Right kidney (tissue), 9 donors: ENCODE measurements at places on chromosomes 5 and 9.
A peak's percentile ranks its signal among the peaks of the same experiment; 100 is the strongest.

DNA sequence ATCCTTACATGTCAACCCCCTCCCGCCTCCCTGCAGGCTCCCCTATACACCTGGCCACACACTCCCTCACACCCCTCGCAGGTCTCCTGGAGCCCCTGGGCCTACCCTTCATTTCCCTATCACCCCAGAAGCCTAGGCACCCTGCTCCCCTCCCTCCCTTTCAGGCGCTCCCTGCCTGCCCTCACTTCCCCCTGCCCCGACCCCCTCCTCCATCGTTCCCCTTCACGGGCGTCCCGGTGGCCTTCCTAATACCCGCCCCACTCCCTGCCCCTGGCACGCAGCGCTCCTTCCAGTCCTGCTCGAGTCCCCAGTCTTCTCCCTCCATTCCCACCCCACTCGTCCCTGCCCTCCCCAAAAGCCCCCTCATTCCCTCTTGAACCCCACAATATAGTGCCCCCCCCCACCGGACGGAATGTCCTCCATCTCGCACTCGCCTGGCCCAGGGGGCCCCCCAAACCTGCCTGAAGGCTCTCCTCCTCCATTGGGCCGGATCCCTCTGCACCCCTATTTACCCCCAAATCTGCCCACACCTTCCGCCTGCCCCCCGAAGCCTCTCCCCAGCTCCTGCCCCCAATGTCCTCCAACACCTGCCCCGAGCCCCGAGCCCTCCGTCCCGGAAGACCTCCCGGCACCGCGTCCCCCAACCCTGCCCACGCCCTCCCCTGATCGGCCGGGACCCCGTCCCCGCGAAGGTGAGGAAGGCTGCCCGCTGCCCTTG is 746 bp downstream of the STRBP start:
- DNase-seq, result peak; percentile 53

- DNase-seq, result no peak
These were observed 70.9 kb upstream of the PPP1R26 start for GRCh38 chr9:135408476-135409254.

GRCh38 chr9:72322678-72323077 is 42.3 kb downstream of the ZFAND5 start:
- DNase-seq, result no peak

DNA sequence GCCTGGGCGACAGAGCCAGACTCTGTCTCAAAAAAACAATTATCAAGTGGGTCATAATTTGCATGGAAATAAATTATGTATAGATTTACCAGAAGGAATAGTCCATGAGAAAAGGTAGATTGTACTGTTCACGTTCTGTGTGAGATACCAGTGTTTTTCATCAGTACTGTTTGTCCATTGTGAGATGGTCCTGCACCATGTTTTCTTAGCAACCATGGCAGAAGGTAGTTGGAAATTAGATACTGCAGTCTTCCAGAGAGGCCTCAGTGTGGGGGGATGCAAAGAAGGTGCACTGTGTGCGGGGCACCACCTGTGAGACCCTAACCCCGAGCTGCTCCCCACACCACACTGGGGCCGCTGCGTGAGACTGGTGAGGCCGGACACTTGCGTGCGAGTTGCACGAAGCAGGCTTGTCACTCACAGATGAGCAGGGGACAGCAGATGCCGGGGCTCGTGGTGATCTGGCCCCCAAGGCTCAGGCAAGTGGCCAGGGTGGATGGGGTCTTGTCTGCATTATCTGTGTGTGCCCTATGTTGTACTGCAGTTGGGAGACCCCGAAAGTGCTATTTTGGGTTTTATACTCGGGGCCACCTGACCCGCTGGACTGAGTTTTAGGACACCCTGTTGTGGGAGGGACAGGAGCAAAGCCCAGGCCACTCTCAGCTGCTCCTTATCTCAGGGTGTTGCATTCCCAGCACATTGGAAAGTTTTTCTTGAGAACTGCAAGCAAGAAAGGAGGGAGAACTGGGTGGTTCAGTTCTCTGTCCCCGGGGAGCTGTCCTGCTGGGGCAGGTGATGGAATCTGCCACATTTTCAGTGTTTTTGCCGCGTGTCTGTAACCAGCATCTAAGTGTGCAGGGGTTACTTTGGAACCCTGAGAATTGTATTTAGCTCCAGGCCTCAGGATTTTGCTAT is 61.9 kb downstream of the EHMT1 start:
- DNase-seq, result no peak

DNA sequence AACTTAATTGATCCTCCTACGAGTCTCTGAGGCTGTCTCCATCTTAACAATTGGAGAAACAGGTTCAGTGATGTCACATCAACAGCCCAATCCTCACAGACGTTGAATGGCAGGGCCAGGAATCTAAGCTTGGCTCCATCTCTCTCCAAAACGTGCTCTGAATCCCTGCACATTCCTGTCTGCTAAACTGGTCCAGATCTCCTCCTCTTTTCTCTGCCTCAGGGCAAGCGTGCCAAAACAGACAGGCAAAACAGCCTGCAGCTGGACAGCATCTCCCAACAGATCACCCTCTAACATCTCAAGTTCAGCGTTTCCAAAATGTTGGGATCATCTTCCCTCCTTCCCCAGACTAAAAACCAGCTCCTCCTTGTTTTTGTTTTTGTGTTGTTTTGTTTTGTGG is 6.6 kb downstream of the FBP1 start:
- no peak for DNase-seq

GRCh38 chr5:177103523-177104253 is 17.0 kb downstream of the FGFR4 start:
- DNase-seq, result no peak

DNA sequence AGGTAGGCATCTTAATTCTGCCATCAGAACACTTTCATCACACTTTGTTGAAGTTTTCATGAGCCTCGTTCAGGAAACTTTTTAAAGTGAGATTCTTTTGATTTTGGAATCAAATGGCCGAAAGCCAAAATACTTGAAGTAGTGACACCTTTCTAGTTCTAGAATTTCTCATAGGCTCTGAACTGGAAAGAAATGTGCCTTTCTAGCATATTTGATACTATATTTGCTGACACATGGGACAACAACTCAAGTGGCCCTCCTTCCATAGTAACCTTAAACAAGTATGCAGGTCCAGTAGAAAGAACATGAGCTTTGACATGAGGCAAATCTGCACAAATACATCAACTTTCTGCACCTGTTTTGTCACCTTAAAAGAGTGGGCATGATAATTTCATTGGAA is 22.0 kb upstream of the DMRTA1 start:
- DNase-seq, result no peak

DNA sequence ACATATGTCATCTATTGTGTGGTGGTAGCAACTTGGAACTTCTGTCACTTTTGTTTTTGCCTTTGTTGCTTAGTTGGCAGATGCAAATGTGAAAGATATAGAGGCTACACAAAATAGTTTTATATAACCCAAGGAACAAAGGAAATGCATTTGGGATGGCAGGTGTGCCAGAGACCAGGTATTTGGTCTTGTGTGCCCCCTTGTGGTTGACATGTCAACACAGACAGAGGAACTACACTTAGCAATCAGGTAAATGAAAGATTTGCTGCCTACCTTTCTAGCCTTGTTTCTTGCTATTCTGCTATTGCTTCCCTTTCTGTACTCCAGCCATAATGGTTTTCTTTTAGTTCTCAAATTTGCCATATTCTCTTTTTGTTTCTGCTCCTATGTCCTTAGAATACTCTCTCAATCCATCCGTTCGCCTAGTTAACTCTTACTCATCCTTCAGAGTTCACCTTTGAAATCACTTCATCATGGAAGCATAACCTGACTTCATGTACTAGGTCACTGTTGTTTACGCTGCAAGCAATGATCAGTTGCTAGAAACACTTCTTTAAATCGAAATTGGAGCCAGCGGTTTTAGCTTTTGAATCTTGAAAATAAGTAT is 119.5 kb downstream of the TRPM3 start:
- no peak for DNase-seq

DNA sequence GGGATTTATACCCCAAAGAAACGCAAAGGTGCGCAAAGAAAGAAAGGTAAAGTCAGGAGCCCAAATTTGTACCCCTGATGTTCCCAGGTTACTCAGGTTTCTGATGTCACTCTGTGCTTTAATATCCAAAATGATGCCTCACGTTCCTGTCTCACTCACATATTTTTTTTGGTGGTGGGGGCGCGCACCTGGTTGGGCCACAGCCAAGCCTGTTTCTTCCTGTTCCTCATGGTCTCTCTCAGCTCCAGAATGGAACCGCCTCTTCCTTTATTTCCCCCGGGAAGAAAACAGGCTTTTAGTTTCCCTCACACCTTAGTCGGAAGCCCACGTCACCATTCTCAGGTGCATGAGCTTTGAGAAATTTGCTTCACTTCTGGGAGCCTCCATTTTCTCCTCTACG is 118.3 kb upstream of the BOD1 start:
- no peak for DNase-seq

GRCh38 chr9:134770972-134771971 is 109.3 kb upstream of the FCN2 start:
- DNase-seq, result no peak

GRCh38 chr5:175275097-175275496 is 168.9 kb downstream of the DRD1 start:
- DNase-seq, result no peak
